ENCODE measurements at places on chromosomes 4 and X.

DNA sequence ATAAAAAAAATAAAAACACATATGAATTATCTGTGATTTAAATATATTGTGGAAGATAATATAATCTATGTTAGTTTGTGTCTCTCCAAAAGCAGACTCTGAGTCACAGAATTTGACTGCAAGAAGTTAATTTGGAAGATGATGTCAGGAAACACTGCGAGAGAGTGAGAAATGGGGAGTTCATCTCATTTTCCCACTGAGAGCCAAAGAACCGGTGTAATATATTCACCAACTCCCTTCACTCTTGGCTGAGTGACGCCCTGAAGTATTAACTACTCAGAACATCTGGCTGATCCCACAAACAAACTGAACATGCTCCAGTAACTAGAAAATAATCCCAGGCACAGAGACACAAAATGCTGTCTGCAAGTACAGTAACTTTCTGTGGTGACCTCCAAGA, 345.8 kb upstream of the SPANXN1 start:
- DNase-seq, result no peak

DNA sequence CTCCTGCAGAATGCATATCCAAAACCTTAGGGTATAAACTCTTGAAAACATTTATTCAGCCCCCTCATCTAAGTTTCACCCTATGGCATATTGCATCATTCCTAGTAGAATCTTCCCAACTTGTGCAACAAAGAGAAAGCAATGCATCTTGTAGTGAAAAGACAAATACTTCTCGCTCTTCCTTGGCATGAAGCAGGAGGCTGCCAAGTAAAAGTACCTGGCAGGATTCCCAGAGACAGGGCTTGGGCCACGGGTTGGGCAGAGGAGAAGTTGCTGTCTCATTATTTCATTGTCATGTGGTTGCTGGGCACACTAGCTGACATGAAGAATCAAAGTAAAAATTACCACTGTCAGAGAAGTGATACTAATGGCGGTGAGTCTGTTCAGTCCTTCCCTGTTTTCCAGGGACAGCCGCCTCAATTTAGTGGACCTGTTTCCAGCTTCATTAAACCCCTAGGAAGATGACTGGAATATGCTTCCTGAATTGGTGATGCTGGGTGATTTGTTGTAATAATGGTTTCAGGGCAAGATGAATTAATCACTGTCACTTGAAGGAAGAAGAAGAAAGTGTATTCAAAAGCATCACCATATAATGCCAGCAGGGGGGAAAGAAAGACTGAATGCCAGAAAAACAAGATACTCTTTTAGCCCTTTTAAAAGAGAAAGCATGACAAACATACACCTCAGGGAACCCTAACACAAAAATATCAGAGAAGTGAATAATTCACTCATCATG, 380.5 kb upstream of the IGFBP7 start:
- DNase-seq, result no peak

- no peak for DNase-seq
Observed at GRCh38 chrX:74286950-74287740, 16.8 kb upstream of the ZCCHC13 start.

DNA sequence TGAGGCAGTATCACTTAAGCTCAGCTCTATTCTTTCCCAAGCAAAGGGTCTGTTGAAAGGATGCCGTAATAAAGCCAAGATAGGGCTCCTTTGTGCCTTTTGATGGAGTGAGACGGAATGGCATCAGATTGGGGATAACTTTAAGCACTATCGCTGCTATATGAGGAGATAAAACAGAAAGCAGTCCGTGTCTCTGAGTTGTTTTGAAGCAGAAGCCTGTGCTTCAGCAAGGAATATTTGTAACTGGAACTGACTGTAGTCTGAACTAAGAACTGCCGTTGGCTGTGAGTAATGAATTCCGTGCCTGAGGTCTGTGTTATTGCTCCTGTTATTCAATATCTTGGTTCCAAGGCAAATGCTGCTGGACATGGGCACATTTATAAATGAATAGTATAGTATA, 297.4 kb downstream of the ANKRD50 start:
- no peak for DNase-seq

- no peak for DNase-seq
Observed at GRCh38 chrX:119690921-119691716, 1.8 kb downstream of the SEPTIN6 start.

DNA sequence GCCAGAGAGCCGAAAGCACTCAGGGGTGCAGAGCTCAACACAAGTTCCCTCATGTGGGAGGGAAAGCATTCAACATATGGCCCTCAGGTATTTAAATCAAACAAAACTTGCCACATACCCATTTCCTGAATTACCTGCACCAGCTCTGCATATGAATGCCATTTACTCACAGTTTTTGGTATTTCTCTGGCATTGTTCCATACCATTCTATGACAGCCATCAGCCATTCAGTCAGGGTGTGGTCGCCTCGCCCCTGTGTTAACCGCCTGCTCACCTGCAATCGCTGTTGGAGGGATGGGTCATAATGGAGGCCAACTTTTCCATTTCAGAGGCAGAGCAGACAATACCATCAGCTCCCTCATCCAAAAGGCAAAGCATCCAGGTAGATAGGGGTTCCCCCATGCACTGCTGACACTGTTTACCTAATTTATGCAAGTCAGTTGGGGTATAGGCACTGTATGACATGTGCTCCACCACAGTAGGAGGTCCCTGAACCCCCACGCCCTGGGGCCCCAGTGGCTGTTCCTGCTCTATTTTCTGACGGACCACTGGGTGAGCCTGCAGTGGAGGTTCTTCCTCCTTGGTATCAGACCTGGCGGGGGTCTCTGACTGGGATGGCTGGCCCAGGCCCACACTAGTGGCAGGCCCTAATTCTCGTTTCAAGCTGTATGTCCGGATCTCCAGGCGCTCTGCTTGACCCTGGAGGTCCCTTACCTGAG, 227.1 kb downstream of the ADGRL3 start:
- DNase-seq, result no peak

Data from activated CD8-positive, alpha-beta memory T cell treated with anti-CD3 and anti-CD28 coated beads for 4 hours (primary cell).